ENCODE measurements at places on chromosomes 16 and 17. TPM values are rescaled to one million over a fixed set of nuclear protein-coding genes. Genes with fewer than 3 reads are reported as not detected.

MILR1 gene
- total RNA-seq, result not detected

LDHD gene
- total RNA-seq, result 3.0 TPM

SLC6A2 gene
- not detected for total RNA-seq

SLC43A2 gene
- 3.4 TPM for total RNA-seq

TCAP gene
- 0.53 TPM for total RNA-seq

MAF gene
- 10.0 TPM for total RNA-seq

NPIPB9 gene
- 1.9 TPM for total RNA-seq

ITGA2B gene
- 0.43 TPM for total RNA-seq

PDPK1 gene
- total RNA-seq, result 12.3 TPM

THAP11 gene
- total RNA-seq, result 37.8 TPM

ABCC11 gene
- 1.5 TPM for total RNA-seq

SLC13A5 gene
- total RNA-seq, result not detected

SULT1A2 gene
- total RNA-seq, result not detected

CTDNEP1 gene
- 29.2 TPM for total RNA-seq

RAB37 gene
- 0.66 TPM for total RNA-seq

MMP15 gene
- total RNA-seq, result 7.3 TPM

LRRC37A gene
- total RNA-seq, result 2.5 TPM

TEX14 gene
- 0.55 TPM for total RNA-seq

CYGB gene
- 122 TPM for total RNA-seq

SCGB1C2 gene
- not detected for total RNA-seq

TMEM238L gene
- not detected for total RNA-seq

CIITA gene
- total RNA-seq, result 4.1 TPM

RSAD1 gene
- 41.4 TPM for total RNA-seq

LGALS9B gene
- total RNA-seq, result not detected

LRRC37A2 gene
- 5.9 TPM for total RNA-seq

DLG4 gene
- 3.9 TPM for total RNA-seq

POLDIP2 gene
- 143 TPM for total RNA-seq

KLHL10 gene
- not detected for total RNA-seq

VAMP2 gene
- total RNA-seq, result 3.2 TPM

MYO15B gene
- total RNA-seq, result 2.6 TPM
